Cardiac septum (tissue), 1 donor: ENCODE measurements at places on chromosomes 2 and 18. TPM values are rescaled to one million over a fixed set of nuclear protein-coding genes. Genes with fewer than 3 reads are reported as not detected.

Gene UGT1A6
- total RNA-seq: not detected

Gene LAMA3
- total RNA-seq: 3.0 TPM

Gene GAD1
- total RNA-seq: 0.46 TPM

Gene MGAT4A
- total RNA-seq: 16.3 TPM
